Caki2 (cell line): ENCODE measurements at places on chromosomes 4 and X.

DNA sequence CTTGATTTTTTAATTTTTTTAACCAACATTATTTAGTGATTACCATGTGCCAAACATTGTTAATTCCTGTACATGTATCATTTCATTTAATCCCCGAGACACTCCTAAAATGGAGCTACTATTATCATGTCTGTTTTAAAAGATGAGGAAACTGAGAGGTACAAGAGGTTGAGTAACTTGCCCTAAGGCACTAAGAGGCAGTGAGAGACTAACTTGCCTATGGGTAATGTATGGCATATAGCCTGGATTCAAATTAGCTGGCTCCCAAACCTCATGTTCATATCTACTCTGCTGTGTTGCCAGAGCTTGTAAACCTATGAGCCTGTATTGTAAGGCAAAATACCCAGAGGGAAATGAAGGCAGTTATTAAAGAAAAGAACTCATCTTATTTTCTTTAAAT lies 443.6 kb downstream of the IL15 start:
- no peak for DNase-seq

- DNase-seq, result no peak
Observed at GRCh38 chr4:136931781-136932180, 600.5 kb downstream of the PCDH18 start.

DNA sequence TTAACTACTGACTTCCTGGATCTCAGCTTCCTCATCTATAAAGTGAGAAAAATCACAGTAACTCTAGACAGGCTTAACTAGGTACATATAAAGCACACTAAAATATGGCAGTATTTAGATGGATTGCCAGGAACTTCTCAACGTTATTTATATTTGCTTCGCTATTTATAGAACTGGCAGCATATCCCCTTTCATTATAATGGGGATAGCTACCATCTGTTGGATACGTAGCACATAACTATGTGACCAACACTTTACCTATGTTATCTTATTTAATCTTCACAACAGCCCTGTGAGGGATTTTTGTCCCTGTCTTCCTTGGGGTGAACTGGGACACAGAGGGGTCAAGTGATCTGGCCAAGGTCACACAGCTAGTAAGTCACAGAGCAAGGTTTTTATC lies 64.6 kb downstream of the ENPEP start:
- no peak for DNase-seq

DNA sequence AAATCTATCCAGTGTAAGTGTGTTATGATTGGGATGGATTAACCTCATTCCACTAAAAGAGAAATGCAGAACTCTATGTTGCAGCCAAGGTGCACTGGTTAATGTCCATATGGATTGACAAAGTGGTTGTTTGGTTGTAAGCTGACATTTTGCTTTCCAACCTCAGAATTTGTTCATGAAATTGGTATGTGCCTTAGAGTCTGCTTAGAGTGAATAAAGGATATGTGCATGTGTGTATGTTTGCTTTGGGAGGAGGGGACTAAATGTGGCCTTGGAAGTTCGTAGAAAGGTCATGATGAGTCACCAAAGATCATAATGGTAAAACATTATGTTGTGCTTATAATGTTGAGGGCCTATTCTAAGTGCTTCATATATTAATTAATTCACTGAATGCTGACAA lies 44.1 kb upstream of the MBNL3 start:
- no peak for DNase-seq

- peak; percentile 42 for DNase-seq
Observed at GRCh38 chrX:115330498-115331168, 41.1 kb downstream of the LUZP4 start.

DNA sequence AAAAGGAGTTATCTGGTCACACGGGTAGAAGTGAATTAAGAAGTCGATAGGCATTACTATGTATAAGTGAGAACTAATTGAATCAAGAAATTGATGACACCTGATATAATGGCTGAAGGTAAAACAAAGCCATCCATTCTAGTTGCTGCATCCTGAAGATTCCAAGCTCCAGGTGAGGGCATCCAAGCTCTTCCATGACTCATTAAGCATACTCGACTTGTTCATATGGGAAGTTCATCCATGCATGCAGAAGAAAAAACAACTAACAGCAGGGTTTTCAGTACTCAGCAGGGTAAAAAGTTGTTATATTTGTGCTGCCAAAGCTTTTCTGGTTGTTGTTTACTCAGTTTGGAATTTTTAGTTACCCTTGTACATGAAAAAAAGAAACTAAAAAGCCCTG lies 508.0 kb upstream of the CXorf51A start:
- no peak for DNase-seq

GRCh38 chrX:54435121-54435520 lies 5.1 kb upstream of the TSR2 start:
- DNase-seq, result no peak

DNA sequence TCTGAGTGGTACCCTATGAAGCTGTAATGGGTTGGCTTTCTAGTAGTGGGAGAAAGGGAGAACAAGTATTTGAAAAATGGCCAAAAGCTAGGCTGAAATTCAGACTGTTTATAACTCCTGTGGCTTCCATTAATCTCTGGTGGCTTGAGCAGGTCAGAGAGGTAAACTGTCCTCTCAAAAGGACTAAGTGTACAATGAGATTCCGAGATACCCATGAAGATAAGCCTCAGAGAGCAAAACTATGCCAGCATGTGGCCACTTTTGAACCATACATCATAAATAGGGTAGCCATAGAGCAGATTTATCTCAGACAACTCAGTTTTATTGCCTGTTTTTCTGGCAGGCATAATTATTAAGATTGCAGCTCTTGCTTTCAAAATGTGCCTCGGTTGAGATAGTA lies 89.2 kb downstream of the CHRDL1 start:
- DNase-seq, result no peak

GRCh38 chr4:113272523-113272922 lies 223.1 kb downstream of the ANK2 start:
- DNase-seq, result no peak

DNA sequence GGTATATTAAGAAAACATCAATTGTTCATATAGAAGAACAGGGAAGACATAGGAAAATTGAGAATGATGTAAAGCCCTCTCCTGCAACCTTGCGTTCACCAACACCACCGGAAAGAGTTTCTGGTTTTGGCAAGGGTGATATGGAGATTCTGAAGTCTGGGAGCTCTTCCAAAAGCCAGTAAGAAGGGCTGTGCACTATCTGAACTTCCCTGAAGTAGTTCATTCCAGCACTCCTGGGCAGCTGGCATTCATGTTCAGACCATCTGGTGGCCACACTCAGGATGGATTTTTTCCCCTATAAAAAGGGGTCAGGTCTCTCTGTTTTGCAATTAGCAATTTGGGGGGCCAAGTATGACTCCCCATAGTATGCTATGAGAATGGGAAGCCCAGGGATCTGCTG lies 15.4 kb upstream of the TLR2 start:
- no peak for DNase-seq

DNA sequence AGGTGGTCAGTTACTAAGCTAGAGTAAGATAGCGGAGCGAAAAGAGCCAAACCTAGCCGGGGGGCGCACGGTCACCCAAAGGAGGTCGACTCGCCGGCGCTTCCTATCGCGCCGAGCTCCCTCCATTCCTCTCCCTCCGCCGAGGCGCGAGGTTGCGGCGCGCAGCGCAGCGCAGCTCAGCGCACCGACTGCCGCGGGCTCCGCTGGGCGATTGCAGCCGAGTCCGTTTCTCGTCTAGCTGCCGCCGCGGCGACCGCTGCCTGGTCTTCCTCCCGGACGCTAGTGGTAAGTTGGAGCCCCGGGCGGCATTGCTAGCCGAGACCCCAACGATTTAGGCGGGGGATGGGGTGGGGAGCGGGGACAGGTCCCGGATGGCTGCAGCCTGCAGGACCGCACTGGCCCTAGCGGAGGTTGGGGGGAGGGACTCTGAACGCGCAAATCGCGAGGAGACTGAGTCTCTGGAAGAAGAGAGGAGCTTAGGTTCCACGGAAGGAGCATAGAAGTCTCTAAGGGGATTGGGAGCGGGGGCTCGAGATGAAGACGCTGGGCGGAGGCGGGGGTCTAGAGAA lies 573 bp downstream of the HTR2C start:
- no peak for DNase-seq

DNA sequence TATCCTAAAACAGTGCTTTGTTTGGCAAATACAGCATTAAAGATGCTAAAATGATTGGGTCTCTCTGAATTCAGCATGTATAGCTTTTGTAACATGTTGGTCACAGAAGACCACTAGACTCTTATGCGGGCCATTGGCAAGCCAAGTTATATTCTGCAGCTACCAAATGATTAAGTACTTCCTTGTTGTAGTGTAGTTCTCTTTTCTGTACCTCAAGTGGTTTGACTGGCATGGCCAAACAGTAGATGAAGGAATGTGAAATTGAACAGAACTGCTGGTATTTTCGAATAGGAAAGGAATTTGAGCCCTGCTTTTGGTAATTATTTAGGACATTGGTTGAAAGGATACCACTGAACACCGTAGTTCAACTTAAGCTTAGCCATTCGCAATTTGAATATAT lies 193.9 kb upstream of the GPC4 start:
- no peak for DNase-seq

DNA sequence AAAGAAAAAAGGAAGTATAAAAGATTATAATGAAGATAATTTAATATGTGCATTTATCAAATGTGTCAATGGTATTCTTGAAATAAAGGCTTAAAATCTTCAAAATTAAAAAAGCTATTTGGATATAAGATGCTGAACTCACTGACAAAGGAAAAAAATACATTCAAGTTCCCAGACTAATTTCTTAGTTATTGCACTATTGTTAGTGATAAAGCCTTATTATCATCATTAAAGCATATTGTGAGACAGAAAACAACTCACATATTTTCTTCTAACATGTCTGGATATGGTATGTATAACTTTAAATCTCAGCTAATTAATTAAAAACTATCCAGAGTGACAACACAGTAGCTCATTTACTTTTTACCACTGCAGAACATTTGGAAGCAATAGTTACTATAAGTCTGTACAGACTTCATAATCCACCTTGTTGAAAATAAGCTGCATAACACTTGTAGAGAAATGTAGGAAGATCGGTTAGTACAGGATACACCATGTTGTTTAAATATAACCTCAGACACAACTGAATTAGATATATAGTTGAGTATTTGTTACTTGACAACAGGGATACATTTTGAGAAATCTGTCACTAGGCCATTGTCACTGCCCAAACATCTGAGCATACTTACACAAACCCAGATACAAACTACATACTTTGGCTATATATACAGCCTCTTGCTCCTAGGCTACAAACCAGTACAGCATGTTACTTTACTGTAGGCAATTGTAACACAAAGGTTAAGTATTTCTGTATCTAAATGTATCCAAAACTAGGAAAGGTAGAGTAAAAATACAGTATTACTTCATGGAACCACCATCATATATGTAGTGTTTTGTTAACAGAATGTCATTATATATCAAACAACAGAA lies 12.8 kb upstream of the FAM200B start:
- DNase-seq, result no peak

- no peak for DNase-seq
Observed at GRCh38 chr4:184641022-184641421, 8.2 kb downstream of the CASP3 start.

GRCh38 chr4:81621490-81621889 lies 149.8 kb upstream of the RASGEF1B start:
- no peak for DNase-seq

DNA sequence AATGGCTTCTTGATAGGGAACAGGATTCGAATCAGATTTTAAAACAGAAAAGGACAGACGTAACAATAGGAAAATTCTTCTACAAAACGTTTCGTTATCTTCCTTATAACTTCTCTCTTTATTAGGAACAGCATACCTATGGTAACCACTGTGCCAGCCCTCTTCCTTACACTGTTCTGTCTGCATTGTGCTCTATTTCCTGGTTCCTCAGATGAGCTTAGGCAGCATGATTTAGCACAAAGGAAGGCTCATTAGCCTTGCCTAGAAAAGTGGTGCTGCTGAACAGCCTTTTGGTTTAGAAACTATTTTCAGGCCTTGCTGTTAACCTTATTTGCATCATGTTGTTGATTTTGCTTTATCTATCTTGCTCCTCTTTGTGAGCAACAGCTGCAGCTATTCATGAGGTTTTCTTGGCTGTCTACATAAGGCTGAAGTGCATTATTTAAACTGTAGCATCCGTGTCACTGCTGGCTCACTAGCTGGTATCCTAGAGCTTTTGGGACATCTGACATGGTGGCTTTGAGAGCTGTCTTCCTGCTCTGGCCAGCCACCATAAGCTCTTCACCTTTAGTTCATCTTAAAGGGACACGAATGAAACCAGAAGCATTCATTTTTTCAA lies 69.9 kb upstream of the NRK start:
- DNase-seq, result peak; percentile 10

- peak; percentile 66 for DNase-seq
Observed at GRCh38 chr4:24781999-24782745, 13.2 kb upstream of the SOD3 start.

DNA sequence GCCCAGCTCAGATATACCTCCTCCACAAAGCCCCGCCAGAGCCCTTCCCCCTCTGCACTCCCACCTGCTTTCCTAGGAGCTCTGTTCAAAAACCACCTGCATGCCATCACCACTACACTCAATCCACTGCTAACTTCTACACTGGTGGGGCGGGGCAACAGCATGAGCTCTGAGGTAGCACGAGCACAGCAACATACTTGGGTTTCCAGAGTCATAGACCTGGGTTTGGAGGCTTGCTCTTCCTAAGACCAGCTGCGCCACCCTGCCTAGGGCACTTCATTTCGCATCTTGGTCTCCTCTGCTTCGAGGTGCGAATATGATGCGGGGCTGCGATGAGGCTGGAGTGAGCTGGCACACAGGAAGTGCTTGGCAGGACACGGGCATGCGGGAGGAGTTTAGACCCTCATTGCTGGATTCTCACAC lies 3.6 kb downstream of the SASH3 start:
- no peak for DNase-seq

DNA sequence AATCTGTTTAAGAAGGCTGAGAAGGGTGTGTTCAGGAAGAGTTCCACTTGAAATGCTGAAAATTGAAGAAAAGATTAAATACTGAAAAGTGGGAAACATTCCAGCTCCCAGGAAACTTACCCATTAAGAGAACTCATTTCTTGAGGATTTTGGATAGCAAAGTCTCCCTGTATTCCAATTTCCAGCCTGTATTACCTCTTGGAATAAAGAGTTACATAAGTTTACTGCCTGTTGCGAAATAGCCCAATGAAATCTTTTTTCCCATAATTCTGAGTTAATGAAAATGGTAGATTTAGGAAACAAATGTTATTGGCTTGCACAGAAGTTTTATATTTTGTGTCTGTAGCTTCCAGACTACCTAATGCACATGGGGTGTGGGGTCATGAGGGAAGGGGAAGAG lies 12.0 kb downstream of the NHSL2 start:
- DNase-seq, result no peak

- DNase-seq, result no peak
Observed at GRCh38 chr4:68062501-68062900, 67.2 kb downstream of the TMPRSS11F start.

- no peak for DNase-seq
Observed at GRCh38 chr4:184190711-184191110, 27.0 kb downstream of the ENPP6 start.

- no peak for DNase-seq
Observed at GRCh38 chr4:6875431-6875831, 34.2 kb upstream of the TBC1D14 start.

GRCh38 chr4:79049840-79050540 lies 110.8 kb upstream of the PAQR3 start:
- DNase-seq, result no peak
